ENCODE measurements at places on chromosomes 11 and 22. TPM values are rescaled to one million over a fixed set of nuclear protein-coding genes. Genes with fewer than 3 reads are reported as not detected.

Gene APOL4
- total RNA-seq: 0.70 TPM

Gene MRGPRG
- not detected for total RNA-seq

Gene KIF18A
- total RNA-seq: 19.8 TPM

Gene SLC5A12
- total RNA-seq: not detected

Gene RFPL1
- total RNA-seq: not detected

Gene ARRB1
- 25.6 TPM for total RNA-seq

Gene TNNI2
- total RNA-seq: not detected

Gene GAS2
- 1.9 TPM for total RNA-seq

Gene SLC25A18
- not detected for total RNA-seq

Gene IGLL1
- not detected for total RNA-seq

Gene PLEKHA7
- 5.1 TPM for total RNA-seq

Gene EFEMP2
- total RNA-seq: 8.5 TPM

Gene CNTF
- total RNA-seq: 3.3 TPM

Gene TSSK2
- total RNA-seq: not detected

Gene NPAS4
- not detected for total RNA-seq

Gene IFITM5
- total RNA-seq: not detected

Gene GRIA4
- not detected for total RNA-seq

Gene CCDC116
- 0.29 TPM for total RNA-seq

Gene INS
- not detected for total RNA-seq

Gene CDHR5
- total RNA-seq: not detected

Gene FREY1
- total RNA-seq: 0.80 TPM

Gene ADM
- total RNA-seq: 2.1 TPM

Gene TRIM48
- total RNA-seq: not detected

Gene IGLL5
- 0.62 TPM for total RNA-seq

Gene MOB2
- 15.2 TPM for total RNA-seq

Gene MMP12
- total RNA-seq: not detected

Gene OVOL1
- total RNA-seq: 0.42 TPM

Gene RIMBP3B
- 0.32 TPM for total RNA-seq

Gene ARHGEF17
- not detected for total RNA-seq

Gene NCAM1
- total RNA-seq: not detected

Gene ANO1
- not detected for total RNA-seq

Gene RAB36
- 1.0 TPM for total RNA-seq

Gene ANKK1
- 0.14 TPM for total RNA-seq

Gene KRTAP5-1
- total RNA-seq: not detected

Gene KRTAP5-7
- not detected for total RNA-seq

Gene SHISAL1
- not detected for total RNA-seq

Gene ARVCF
- 1.6 TPM for total RNA-seq

Gene P2RX3
- not detected for total RNA-seq

Gene NXPE2
- not detected for total RNA-seq

Gene CYB5R2
- total RNA-seq: 18.8 TPM

Gene HMBS
- total RNA-seq: 42.1 TPM

Gene SMTNL1
- total RNA-seq: not detected

Gene SLC22A25
- total RNA-seq: not detected

Gene FAM227A
- total RNA-seq: 0.50 TPM

Gene JHY
- 3.2 TPM for total RNA-seq

Gene C11orf42
- not detected for total RNA-seq
